ENCODE measurements at places on chromosomes 12 and 14.

DNA sequence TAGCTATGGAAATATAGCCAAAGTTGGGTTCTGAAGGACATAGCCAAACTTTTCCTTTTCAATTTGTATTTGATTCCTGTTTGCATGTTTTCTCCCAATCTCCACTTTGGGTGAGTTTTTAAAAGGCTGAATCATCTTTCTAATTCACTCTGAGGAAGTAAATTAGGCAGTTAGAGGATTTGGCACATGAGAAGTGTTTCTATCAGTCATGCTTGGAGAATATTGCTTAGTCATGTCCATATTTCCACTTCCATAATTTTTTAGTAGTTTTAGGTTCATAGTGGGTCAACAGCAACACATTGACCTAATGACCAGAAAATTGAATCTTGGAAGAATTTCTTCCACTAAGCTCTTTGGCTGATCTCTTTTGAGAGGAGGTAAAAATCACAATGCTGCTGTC is 21.8 kb downstream of the IRAK3 start:
- DNase-seq: no peak

DNA sequence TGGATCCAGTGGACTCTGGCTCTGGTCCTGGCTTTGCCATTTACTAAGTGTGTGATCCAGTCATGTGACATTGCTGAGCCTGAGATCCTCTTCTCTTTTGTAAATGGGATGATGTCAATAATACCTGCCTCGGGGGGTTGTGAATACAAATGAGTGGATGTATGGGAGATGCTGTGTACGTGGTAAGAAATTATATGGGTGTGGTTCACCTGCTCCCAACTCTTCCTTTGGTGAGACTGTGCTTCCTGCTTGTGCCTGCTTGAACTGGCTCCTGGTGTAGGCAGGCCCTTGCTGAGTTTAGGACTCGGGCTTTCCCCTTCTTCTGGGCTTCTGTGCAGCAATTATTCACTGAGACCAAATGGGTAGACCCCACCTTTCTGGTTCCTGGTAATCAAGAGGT is 189.5 kb upstream of the FRMD6 start:
- no peak for DNase-seq

DNA sequence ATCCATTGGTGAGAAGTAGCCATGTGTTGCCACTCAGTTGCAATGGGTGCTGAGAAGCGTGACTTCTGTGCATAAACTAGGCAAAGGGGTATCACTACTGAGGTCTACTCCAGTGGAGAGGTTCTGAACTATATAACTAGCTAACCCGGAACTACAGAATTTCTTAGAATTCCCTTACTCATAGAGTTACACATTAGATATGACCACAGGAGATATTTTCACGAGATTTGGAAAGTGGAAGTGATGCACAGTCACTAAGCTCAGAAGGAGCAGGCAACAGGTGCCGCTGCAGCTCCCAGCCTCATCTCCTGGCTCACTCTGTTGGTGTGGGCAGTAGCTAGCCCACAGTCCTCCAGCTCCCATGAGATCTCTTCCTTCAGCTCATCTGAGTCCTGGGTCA is 136.6 kb downstream of the SSPN start:
- no peak for DNase-seq

DNA sequence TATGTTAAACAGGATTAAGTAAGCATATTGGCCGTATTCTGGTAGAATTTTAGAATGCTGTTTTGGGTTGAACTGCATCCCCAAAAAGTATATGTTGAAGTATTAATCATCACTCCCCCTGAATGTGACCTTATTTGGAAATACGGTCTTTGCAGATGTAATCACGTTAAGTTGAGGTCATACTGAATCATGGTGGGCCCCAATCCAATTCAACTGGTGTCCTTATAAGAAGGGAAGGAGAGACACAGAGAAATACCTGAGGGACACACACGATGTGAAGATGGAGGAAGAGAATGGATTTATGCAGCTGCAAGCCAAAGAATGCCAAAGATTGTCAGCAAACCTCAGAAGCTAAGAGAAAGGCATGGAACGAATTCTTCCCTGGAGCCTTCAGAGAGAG is 268.6 kb downstream of the ITPR2 start:
- no peak for DNase-seq

- DNase-seq: no peak
Observed at GRCh38 chr12:87376722-87377121, 652.5 kb downstream of the C12orf50 start.

- DNase-seq: no peak
Observed at GRCh38 chr12:89216211-89216952, 135.9 kb downstream of the DUSP6 start.

GRCh38 chr12:57779736-57780135 is 2.9 kb upstream of the TSFM start:
- DNase-seq: no peak

DNA sequence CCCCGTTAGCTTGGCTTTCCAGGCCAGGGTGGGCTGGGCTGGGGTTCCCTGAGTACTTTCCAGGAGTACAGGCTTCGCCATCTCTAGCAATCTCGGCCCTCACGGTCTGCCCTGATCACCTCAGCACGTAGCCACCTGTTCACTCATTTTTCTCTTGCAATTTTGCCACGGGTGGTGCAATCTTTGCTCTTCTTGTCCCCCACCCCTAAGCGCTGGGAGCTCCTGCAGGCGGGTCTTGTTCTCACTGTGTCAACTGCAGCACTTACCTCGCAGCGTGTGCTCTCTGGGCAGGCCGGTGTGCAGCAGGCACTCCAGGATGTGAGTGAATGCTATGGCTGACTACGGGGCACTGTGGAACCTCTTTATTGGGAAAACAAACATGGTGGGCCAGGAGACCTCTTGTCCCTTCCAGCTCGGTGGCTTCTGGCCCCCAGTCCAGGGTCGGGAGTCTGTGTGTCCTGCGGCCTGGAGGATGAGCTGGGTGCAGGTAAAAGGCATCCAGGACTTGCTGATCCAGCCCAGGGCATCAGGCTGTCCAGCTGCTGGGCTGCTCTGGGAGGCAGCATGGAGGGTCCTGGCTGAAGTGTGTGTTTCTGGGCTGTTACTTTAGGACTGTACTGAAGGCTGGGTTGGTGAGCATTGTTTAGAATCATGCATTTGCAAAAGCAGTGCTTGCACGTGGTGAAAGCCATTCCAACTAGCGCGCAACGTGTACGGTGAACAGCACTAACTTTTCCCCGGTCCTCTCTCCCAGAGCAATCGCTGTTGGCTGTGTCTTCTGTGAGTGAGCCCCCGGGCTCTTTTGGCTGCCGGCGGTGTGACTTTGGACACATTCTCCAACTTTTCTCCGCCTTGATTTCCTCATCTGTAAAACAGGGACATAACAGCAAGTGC is 1.5 kb upstream of the ULK1 start:
- DNase-seq: no peak

- no peak for DNase-seq
Observed at GRCh38 chr14:93830753-93831461, 42.6 kb upstream of the PRIMA1 start.
